ENCODE measurements at places on chromosomes 1 and 21.

- H3K27ac ChIP-seq: no peak overlapping the region
- no peak for DNase-seq
- no peaks in the 10 kb centered on the region for H3K27me3 ChIP-seq
- no peaks in the 10 kb centered on the region for H3K36me3 ChIP-seq
- H3K4me1 ChIP-seq: no peaks in the 10 kb centered on the region
Observed at GRCh38 chr1:45983967-45984366, 148.5 kb downstream of the PIK3R3 start.

- H3K36me3 ChIP-seq: peaks cover 79% of the 10 kb centered on the region
- no peaks in the 10 kb centered on the region for H3K27me3 ChIP-seq
- H3K27ac ChIP-seq: peak overlapping the region; percentile 38
Observed at GRCh38 chr1:198699167-198700015, 60.6 kb downstream of the PTPRC start.

DNA sequence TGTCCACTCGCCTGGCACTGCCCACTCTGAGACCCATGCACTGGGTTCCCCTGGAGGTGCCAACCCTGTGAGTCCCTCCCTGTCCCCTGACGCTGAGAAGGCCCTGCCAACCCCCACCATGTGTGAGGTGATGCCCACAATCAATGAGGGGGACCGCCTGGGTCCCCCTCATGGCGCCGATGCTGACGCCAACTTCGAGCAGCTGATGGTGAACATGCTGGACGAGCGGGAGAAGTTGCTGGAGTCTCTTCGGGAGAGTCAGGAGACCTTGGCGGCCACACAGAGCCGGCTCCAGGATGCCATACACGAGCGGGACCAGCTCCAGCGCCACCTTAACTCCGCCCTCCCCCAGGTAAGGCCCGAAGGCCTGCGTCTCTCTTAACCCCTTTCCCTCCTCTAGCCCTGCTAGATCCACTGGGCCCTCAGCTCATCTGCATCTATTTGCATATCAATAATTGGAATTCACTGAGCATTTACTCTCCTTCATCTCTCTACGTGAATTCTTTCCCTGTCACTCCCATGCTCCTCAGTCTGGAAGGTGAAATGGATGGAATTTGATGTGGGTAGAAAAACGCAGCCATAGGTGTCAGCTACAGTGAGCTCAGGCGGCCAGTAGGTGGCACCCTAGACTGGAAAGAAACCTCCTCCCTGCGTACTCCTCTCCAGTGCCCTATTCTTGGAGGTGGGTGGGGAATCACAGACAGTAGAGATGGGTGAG is 12.8 kb downstream of the PPFIA4 start:
- no peaks in the 10 kb centered on the region for H3K36me3 ChIP-seq
- peak; percentile 8 for DNase-seq
- no peak overlapping the region for H3K27ac ChIP-seq
- no peaks in the 10 kb centered on the region for H3K27me3 ChIP-seq
- no peaks in the 10 kb centered on the region for H3K4me1 ChIP-seq
- no peak overlapping the region for H3K4me3 ChIP-seq

GRCh38 chr1:198491596-198491995 is 48.9 kb downstream of the ATP6V1G3 start:
- H3K4me1 ChIP-seq: no peaks in the 10 kb centered on the region
- H3K27me3 ChIP-seq: no peaks in the 10 kb centered on the region
- no peak overlapping the region for H3K27ac ChIP-seq
- DNase-seq: no peak

DNA sequence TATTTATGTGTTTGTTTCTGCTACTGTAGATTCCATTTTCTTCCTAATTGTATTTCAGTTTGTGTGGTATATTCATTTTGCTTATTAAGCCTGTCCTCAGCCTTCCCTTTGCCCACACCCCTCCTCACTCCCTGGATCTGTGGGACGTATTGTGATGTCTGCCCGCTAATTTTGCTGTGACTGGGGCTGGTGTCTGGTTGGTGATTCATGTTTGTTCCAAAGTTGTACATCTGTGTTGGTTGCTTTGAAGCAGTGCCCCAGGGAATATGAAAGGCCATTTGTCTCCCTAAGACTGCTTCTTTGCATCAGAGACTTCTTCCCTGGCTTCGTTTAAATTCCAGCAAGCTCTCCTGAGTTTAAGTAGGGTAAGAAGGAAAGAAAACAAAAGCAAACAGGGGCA is 289.5 kb upstream of the SGIP1 start:
- no peak overlapping the region for H3K27ac ChIP-seq
- H3K4me3 ChIP-seq: no peak overlapping the region
- no peaks in the 10 kb centered on the region for H3K27me3 ChIP-seq
- DNase-seq: no peak
- H3K36me3 ChIP-seq: no peaks in the 10 kb centered on the region

GRCh38 chr1:78088015-78088414 is 42.2 kb downstream of the GIPC2 start:
- H3K4me1 ChIP-seq: no peaks in the 10 kb centered on the region
- no peak overlapping the region for H3K27ac ChIP-seq
- no peaks in the 10 kb centered on the region for H3K36me3 ChIP-seq

- H3K27ac ChIP-seq: no peak overlapping the region
- peaks cover 41% of the 10 kb centered on the region for H3K36me3 ChIP-seq
- H3K4me1 ChIP-seq: peaks cover 49% of the 10 kb centered on the region
- H3K27me3 ChIP-seq: no peaks in the 10 kb centered on the region
Observed at GRCh38 chr1:12206792-12207424, 22.9 kb upstream of the VPS13D start.

DNA sequence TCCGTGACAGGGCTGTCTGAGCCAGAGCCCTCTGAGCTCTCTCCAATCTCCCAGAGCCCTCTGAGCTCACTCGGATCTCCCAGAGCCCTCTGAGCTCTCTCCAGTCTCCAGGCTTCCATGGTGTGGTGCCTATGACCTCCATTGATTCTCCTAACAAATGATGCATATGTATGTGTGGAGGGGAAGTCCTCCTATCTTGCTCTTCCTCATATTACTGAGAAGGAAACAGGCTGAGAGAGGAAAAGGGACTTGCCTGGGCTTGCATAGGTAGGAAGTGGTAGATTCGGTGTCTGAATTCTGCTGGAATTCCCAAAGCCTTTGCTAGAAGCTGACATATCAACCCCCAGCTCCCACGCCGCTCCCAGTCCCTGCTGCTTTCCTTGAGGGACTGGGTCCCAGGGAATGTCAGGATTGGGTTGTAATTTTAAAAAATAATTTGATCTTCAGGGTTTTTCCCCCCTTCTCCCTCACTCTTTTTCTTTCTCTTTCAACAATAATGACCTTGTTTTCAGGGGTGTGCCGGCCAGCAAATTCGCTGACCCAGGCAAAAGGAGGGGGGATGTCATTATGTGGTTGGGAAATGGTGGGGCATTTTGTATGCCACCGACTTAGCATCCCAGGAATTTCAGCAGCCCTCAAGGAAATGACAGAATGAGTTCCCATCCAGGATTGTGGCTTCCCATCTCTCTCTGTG is 42.3 kb upstream of the RUNX3 start:
- H3K27me3 ChIP-seq: no peaks in the 10 kb centered on the region
- no peak overlapping the region for H3K27ac ChIP-seq
- H3K4me3 ChIP-seq: no peak overlapping the region
- peaks cover 16% of the 10 kb centered on the region for H3K4me1 ChIP-seq

DNA sequence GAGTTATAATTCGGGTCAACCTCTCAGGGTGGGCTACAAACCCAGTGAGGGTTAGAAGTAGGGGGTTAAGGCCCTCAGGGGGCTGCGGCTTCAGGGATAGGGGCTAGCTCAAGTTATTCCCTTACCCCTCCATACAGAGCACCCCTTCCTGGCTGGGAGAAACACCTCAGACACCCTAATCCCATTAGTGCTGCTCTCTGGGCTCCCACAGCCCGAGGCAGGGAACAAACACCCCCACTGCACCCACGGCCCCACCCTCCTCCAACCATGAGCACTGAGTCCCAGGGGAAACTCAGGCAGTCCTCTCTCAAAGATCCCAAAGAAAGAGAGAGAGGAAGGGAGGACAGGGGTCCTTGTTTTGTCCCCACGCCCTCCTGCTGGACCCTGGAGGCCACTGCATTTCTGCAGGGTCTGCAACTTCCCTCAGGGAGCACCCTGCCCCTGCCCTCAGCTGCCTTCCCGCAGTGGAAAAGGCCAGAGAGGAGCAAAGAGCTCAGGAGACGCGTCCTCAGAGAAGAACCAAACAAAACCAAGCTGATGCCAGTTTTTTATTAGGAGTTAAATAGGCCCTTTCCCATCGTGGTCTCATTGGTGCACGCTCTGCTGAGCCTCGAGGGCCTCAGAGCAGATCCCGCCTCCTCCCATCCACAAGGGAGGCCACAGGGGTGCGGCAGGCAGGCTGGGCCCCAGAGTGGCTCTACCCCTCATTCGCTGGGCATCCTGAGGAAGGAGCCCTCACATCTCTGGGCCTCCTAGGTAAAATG is 1.4 kb upstream of the S100A4 start:
- peak overlapping the region; percentile 76 for H3K27ac ChIP-seq
- peaks cover 18% of the 10 kb centered on the region for H3K36me3 ChIP-seq
- H3K4me3 ChIP-seq: no peak overlapping the region
- DNase-seq: no peak

DNA sequence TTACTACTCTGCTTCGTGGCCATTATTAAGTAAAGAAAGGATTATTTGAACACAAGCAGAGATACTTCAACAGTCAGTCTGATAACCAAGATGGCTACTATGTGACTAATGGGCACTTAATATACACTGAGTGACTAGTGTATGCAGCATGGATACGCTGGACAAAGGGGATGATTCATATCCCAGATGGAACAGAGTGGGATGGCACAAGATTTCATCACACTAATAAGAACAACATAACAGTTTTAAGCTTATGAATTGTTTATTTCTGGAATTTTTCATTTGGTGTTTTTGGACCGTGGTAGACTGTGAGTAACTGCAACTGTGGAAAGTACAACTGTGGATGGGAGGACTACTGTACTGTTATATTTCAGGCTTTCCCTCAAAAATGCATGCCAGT is 9.4 kb downstream of the ZCCHC17 start:
- H3K27ac ChIP-seq: no peak overlapping the region
- no peaks in the 10 kb centered on the region for H3K4me1 ChIP-seq
- no peak overlapping the region for H3K4me3 ChIP-seq
- DNase-seq: no peak
- H3K36me3 ChIP-seq: peaks cover 12% of the 10 kb centered on the region
- no peaks in the 10 kb centered on the region for H3K27me3 ChIP-seq

- no peaks in the 10 kb centered on the region for H3K27me3 ChIP-seq
- H3K36me3 ChIP-seq: no peaks in the 10 kb centered on the region
- no peak for DNase-seq
- no peaks in the 10 kb centered on the region for H3K4me1 ChIP-seq
- H3K4me3 ChIP-seq: no peak overlapping the region
Observed at GRCh38 chr21:18840239-18840638, 436.7 kb upstream of the TMPRSS15 start.

DNA sequence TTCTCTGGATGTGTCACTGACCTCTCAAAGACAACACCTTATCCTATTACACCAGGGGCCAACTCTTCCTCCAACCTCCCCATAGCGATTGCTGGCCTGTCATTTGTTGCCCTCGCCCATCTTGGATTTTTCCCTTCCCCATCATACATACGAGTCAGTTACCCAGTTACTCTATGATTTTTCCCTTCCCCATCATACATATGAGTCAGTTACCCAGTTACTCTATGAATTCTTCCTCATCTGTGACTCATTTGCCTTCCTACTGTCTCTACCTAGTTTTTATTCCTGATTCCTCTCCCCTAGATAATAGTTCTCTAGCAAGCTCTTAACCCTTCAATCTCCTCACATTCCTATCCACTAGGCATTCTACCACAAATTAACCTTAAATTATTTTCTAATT is 178.8 kb downstream of the NR5A2 start:
- no peak overlapping the region for H3K4me3 ChIP-seq
- no peaks in the 10 kb centered on the region for H3K4me1 ChIP-seq
- no peak for DNase-seq
- no peaks in the 10 kb centered on the region for H3K27me3 ChIP-seq
- H3K36me3 ChIP-seq: no peaks in the 10 kb centered on the region

DNA sequence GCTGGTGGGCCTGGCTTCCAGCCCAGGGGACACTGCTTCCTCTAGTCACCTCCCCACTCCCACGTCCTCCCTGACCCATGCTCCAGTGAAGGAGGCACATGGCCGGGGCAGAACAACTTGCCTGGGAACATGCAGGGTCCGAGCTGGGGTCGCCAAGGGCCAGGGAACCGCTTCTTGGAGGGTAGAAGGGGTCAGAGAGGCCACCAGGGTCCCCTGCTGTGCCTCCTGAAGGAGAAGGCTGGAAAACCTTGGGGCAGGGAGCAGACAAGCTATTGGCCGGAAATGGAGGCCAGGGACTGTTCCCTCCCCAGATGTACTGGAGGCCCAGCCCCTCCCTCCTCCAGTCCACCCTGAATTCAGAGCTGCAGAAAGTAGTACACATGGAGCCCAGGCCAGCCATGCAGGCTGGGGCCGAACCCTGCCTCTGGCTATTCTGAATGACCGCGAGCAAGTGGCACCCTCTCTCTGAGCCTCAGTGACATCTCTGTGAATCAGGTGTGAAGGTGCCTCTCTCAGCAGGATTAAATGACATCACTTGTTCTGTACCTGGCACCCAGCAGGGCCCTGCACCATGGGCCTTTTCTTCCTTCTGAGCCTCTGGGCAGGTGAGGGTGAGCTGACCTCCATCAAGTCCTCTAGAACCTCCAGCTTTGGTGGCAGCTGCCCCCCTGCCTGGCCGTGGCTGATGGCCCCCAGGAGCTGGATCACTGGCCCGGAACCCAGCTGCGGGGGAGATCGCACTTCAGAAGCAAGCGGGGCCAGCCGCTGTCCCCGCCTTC is 15.7 kb downstream of the SPOCD1 start:
- peaks cover 6% of the 10 kb centered on the region for H3K27me3 ChIP-seq
- H3K27ac ChIP-seq: no peak overlapping the region
- DNase-seq: no peak

GRCh38 chr21:44875316-44875700 is 1.8 kb upstream of the PTTG1IP start:
- H3K4me3 ChIP-seq: peak overlapping the region; percentile 85
- peaks cover 29% of the 10 kb centered on the region for H3K4me1 ChIP-seq
- no peaks in the 10 kb centered on the region for H3K36me3 ChIP-seq
- no peak for DNase-seq
- H3K27me3 ChIP-seq: no peaks in the 10 kb centered on the region
- peak overlapping the region; percentile 73 for H3K27ac ChIP-seq

DNA sequence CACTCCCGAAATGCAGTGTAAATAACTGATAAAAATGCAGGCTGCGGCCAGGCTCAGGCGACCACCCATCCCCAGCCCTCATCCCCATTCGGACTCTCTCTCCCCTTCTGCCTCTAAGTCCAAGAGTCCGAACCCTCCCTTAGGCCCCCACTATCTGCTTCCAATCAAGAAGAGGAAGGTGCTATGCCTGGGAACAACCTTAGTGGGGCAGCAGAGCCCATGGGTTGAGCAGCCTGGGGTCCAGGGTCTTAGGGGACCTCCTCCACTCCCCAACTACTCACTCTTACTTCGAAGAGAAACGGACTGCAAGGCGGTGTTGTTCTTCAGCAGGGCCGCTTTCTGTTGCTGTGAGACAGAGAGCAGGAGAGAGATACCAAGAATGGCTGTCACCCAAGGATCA is 12.2 kb downstream of the ARHGEF2 start:
- peak overlapping the region; percentile 62 for H3K27ac ChIP-seq
- H3K4me1 ChIP-seq: peaks cover 47% of the 10 kb centered on the region
- no peaks in the 10 kb centered on the region for H3K27me3 ChIP-seq

GRCh38 chr1:43551396-43551888 is 20.8 kb downstream of the PTPRF start:
- no peak overlapping the region for H3K4me3 ChIP-seq
- no peak overlapping the region for H3K27ac ChIP-seq
- no peak for DNase-seq
- no peaks in the 10 kb centered on the region for H3K4me1 ChIP-seq

- no peaks in the 10 kb centered on the region for H3K27me3 ChIP-seq
- H3K27ac ChIP-seq: no peak overlapping the region
- H3K4me1 ChIP-seq: peaks cover 47% of the 10 kb centered on the region
- peak overlapping the region; percentile 7 for H3K4me3 ChIP-seq
- no peak for DNase-seq
Observed at GRCh38 chr1:12143631-12144155, 23.1 kb upstream of the TNFRSF1B start.
